Stimulated activated CD8-positive, alpha-beta memory T cell treated with anti-CD3 and anti-CD28 coated beads, Interleukin-4, amount 100 ng/mL, for 1 hour (primary cell): ENCODE measurements at places on chromosomes 2 and 18.
A peak's percentile ranks its signal among the peaks of the same experiment; 100 is the strongest.

DNA sequence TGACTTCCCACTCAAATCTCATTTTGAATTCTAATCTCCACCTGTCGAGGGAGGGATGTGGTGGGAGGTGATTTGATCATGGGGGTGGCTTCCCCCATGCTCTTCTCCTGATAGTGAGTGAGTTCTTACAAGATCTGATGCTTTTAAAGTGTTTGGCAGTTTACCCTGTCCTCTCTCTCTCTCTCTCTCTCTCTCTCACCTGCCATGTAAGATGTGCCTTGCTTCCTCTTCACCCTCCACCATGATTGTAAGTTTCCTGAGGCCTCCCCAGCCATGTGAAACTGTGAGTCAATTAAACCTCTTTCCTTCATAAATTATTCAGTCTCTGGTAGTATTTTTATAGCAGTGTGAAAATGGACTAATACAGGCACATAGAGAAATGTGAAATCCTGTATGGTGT lies 7.0 kb upstream of the LDAH start:
- no peak for DNase-seq

- no peak for DNase-seq
Measured at GRCh38 chr2:219028141-219028540, 13.2 kb downstream of the CFAP65 start.

DNA sequence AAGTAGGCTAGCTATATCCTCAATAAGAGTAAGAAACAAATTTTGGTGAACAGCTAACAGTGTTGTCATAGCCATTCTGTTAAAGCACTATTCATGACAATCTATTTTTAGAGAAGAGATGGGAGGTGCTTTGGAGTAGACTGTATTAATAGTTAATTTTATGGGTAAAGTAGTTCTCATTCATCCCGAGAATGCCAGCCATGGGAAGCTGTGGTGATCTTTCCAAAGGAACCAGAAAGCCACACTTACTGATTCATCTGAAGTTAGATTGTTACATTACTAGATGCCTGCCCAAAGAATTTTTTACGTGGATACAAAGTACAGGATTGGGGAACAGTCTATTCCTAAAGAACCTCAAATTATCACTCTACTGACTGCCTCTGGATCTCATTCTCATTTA lies 74.6 kb downstream of the ZRANB3 start:
- DNase-seq: no peak

GRCh38 chr2:206004004-206004693 lies 81.8 kb downstream of the INO80D start:
- no peak for DNase-seq

GRCh38 chr18:41642756-41643155 lies 312.3 kb upstream of the PIK3C3 start:
- no peak for DNase-seq

DNA sequence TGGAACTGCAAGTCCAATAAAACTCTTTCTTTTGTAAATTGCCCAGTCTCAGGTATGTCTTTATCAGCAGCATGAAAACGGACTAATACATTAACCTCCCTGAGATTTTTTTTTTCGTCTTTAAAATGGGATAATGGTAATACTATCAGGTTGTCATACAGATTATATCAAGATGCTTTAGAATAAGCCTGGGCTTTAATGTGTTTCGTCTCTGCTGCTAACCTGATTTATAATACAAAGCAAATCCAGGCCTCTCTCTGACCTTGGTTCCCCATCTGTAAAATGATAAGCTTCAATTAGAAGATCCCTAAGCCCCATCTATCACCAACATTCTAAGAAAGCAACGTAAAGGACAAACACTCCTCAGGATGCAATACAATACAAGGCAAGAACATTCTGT lies 283.5 kb downstream of the LRATD1 start:
- no peak for DNase-seq

GRCh38 chr2:214808981-214809750 lies at the start of gene BARD1:
Gene BARD1 (minus strand): TSS chr2:214809683. CDS start chr2:214809569, 114 bp downstream.
- peak; percentile 19 for DNase-seq

GRCh38 chr2:128630974-128631697 lies 312.5 kb upstream of the HS6ST1 start:
- DNase-seq: no peak

- no peak for DNase-seq
Measured at GRCh38 chr2:16657671-16658070, 8.0 kb downstream of the CYRIA start.

DNA sequence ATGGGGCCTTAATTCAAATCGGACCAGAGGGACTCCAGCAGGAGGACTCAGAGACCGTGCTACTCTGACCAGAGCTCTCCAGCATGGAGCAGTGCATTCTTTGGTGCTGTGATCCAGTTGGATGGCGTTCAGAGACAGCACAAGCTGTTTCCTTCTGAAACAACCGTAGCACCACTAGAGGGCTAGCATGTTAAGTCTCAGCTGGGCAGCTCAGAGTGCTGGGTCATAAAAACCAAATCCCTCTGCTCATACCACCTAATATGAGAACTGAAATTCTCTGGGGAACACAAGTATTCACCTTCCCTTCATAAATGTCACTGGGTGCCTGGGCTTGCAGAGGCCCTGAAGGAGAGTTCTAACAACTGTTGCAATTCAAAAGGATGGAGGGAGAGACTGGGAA lies 97.7 kb upstream of the TFCP2L1 start:
- no peak for DNase-seq

- no peak for DNase-seq
Measured at GRCh38 chr2:27208486-27209050, 3.3 kb upstream of the ATRAID start.

DNA sequence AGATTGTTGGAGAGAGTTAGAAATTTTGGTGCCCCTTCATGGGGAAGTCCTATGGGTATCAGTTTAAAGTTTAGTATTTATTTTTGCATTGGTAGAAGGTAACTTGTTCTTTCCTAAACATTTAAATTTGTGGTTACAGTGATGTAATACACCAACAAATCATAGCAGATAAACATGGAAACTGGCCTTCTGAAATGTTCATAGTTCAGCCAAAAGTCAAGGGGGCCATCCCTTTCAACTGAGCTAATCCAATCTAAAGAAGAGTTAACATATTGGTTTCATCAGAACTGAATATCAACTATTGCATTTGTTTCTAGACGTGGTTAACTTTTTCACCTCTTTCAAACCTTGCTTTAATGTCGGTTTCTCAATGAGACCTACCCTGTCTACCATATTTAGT lies 46.3 kb downstream of the PPP1R1C start:
- DNase-seq: no peak
